Activated T-cell treated with anti-CD3 and anti-CD28 coated beads, Interleukin-2, amount 50 U/mL, for 1 hour (primary cell): ENCODE measurements at places on chromosomes 3 and 15.

GRCh38 chr15:69293741-69294615 lies 4.7 kb upstream of the PAQR5 start:
- no peak for DNase-seq

DNA sequence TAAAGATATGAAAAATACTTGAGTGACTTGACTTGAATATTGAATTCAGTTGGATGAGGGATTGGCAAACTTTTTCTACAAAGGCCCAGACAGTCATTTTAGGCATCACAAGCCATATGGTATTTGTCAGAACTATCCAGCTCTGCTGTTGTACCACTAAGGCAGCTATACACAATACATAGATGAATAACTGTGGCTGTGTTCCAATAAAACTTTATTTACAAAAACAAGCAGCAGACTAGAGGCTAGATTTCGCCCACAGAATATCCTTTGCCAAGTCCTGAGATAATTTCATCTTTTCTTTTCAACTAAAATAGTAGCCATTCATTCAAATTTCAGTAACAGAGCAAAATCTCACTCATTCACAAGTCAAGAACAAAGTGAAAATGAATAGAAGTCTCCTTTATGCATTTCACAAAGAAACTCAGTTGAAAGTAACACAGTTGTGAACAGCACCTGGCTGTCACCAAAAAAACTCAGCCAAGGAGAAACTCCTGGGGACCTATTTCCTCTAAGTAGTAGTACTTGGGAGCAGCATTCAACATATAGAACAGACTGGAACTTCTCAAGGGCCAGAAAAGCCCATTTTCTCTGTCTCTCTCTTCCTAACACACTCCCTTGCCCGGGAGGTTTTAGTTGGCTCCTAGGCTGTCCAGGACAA lies 56.3 kb downstream of the OSBPL10 start:
- DNase-seq: no peak

GRCh38 chr15:68599560-68600071 lies 20.8 kb downstream of the CORO2B start:
- DNase-seq: no peak

GRCh38 chr3:46284981-46285683 lies 42.9 kb downstream of the CCR3 start:
- DNase-seq: no peak

DNA sequence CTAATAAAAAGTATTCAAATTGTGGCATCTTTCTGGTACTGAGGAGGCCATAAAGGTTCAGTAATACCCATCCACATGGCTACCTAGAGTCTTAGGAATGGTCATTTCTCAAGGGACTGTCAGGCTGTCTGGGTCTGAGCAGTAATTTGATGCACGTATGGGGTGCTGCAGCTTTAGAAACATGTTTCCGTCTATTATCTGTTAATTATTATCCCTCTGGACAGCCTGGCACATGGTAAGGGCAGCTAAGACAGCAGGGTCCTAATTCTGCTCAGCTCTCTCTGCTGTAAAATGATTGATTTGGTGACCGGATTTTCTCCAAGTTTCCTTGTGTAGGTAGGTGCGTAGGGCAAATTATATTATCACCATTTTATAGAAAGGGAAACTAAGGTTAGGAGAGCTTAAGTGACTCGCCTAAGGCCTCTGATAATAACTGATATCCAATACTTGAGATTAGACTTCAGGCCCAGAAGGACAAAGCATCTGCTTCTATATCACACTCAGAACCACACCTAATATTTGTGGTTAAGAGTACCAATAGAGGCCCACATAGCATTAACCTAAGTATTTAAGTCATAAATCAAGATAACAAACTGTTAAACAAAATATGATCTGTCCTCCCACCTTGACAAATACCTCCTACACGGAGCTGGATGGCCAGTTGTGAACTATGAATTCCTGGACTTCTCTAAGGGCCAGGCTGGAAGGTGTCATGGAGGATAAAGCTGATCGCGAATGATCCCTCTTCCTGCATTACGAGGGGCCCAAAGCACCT lies 2.9 kb upstream of the RAP2B start:
- DNase-seq: no peak

DNA sequence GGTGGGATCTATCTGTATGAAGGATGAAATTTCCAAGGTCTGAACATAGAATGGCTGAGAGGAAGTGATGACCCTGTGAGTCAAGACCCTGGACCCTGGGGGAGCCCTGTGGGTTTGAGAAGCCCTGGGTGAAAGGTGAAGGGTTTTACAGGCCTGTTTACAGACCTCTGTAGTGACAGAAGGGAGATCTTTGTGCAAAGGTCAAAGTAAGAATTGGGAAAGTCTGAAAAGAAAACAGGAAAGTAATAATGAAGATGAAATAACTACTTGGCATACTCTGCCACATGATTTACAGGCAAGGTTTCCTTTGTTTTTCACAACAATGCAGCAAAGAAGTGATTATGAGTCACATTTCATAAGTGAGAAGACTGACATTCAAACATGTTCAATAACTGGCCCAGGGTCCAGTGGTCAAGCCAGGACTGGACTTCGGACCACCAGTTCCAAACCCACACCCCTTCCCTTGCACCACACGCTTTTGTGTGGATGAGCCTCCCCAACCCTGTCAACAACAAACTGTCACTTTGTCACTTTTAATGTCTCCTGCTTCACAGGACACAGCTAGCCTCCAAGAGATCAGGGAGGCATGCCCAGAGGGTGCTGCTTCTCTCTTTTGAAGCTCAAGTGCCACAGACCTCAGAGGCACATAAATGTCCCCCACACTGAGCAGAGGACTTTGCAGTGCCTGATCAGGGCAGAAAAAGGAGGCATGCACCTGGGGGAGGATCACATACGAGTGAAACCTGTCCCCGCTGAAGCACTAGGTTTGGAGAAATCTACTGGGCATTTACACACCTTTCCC lies 21.5 kb downstream of the CD86 start:
- no peak for DNase-seq

- no peak for DNase-seq
Observed at GRCh38 chr3:85567071-85567676, 608.4 kb downstream of the CADM2 start.

- DNase-seq: no peak
Observed at GRCh38 chr3:18033581-18034108, 291.2 kb upstream of the TBC1D5 start.

- DNase-seq: no peak
Observed at GRCh38 chr3:118641608-118642007, 393.0 kb downstream of the IGSF11 start.

DNA sequence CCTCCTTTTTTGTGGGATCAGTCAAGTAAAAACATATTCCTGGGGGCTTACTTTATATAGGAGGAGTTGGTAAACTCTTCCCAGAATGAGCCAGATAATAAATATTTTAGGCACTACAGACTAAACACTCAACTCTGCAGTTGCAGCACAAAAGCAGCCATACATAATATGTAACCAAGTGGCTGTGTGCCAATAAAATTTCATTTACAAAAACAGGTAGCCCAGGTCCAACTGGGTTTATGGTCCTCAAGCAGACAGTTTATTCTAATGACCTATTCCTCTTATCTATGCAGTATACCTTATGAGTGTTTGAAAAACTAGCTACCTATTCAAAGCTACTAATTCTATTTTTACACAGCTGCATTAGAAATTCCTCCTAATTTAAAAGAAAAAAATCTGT lies 61.8 kb downstream of the FAIM start:
- DNase-seq: no peak

DNA sequence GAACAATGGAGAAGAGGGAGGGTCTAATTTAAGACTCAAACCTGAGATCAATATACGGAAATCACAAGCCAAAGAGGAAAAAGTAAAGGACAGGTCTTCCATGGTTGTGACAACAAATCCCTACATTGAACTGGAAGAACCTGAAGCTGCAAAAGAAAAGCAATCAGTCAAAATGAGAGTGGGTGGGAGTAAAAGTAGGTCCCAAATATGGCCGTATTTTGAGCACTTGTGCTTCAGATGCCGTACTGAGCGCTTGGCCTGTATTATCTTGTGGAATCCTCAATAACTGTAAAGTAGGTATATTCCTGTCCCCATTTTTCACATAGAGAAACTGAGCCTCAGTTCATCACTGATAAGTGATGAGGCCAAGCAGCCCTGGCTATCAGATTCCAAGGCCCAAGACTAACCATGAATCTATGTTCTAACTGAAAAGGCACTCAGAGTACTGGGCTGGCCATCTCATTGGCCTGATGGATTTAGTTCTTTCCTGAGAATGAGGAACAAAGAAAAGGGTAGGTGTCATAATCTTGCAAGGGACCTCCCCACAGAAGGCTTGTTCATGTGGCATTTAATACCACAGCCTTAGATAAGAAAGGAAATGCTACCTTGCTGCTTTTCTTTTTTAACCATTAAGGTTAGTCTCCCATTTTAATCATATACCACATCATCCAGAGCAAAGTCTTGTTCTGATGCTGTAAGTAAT lies 52.5 kb downstream of the LRRN1 start:
- no peak for DNase-seq

GRCh38 chr15:101306341-101307047 lies 11.4 kb upstream of the SNRPA1 start:
- DNase-seq: peak; percentile 4

- peak; percentile 52 for DNase-seq
Observed at GRCh38 chr15:101121511-101122090, 130.2 kb downstream of the CHSY1 start.
